Endothelial cell (in vitro differentiated cells): ENCODE measurements at places on chromosomes 11 and 22.

DNA sequence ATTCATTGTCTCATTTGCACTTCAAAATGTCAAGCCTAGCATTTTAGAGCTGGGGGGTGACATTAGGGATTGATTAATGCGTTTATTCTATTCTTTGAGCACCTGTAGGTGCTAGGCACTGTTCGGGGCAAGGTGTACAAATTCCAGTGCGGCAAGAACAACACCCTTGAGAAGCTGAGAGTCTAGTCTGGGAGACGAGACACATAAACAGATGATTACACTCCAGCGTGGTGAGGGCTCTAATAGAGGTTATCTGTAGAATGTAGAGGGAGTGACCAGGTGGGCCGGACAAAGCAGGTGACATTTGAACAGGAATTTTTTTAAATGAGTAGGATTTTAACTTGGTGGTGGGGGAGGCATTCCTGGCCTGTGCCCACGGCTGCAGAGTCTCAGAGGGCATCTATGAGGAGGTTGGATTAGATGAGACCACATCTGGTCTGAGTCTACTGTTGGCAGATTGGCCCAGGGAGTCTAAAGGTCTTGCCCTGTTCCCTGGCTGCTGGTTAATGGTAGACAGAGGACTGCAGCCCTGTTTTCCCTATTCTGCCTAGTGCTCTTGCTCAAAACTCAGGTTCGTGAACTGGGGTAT is 970 bp downstream of the CAT start:
- DNase-seq = no peak

GRCh38 chr11:60345489-60345888 is 18.4 kb downstream of the MS4A6E start:
- DNase-seq = peak; percentile 34

GRCh38 chr11:123211149-123211852 is 16.3 kb upstream of the CLMP start:
- no peak for DNase-seq

DNA sequence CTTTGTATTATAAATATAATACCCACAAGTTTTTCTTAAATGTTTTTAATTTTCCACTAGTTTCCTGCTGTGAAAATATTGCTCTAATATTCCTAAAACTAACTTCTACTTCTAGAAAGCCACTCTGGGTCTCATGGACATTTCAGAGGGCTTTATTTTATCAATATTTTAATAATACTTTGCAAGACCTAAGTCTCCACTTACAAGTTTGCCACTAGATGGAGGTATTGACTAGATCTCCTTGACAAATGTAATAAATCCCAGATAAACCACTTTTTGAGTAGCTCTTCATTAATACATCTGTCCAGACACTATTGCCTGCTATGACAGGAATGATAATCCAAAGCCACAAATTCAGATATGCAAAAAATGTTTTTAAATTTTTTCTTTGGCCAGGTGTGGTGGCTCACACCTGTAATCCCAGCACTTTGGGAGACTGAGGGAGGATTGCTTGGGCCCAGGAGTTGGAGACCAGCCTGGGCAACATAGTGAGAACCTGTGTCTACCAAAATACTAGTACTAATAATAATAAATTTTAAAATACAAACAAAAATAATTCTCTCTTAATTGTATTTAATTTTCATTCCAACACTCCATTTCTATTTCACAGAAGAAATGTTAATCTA is 3.5 kb upstream of the ACAT1 start:
- DNase-seq = no peak

- no peak for DNase-seq
Measured at GRCh38 chr22:38481162-38481870, 13.4 kb downstream of the KDELR3 start.

DNA sequence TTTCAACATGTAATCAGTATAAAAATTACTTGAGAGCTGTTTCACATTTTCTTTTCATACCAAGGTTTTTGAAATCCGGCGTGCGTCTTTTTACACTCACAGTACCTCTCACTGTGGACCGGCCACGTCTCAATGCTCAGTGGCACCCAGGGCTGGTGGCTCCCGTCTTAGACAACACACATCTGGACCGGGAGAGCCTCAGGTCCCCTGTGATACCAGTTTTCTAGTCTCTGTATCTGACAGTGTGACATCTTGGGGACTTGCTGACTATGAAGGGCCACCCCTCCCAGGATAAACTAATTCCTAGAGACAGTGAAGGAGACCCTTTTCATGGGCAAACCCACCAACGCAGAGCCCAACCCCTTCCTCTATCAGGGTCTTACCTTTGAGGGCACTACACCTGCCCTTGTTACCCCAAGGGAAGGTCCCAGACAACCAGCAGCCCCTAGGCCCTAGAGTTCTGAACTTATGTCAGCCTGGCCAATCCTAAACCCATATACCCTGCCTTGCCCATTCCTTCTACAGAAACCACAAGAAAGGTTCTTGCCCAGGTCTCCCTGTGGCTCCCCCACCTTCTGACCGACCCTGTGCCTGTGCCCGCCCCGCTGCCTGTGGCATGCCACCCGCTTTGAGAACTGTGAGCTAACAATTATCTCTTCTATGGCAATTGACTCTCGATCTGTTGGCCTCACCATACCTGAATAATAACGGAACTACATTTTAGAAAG is 6.1 kb upstream of the ASCL2 start:
- no peak for DNase-seq

DNA sequence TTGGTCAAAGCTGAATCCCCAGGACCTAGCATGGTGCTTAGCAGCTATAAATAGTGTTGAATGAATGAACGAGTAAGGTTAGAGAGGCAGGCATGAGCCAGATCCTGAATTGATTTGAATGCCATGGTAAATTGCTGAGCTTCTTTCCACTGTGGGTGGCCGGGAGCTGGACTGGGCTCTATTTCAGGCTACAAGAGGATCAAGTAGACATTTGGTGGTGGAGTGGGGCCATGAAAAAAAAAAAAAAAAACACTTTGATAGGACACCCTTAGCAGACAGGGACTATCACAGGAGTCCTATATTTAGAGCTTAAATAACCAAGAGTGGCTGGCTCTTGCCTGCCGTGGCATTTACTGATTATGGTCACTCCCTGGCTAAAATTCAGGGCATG is 77.6 kb downstream of the MIAT start:
- DNase-seq = no peak

- DNase-seq = no peak
Measured at GRCh38 chr11:116928102-116928777, 90.8 kb upstream of the APOA1 start.

DNA sequence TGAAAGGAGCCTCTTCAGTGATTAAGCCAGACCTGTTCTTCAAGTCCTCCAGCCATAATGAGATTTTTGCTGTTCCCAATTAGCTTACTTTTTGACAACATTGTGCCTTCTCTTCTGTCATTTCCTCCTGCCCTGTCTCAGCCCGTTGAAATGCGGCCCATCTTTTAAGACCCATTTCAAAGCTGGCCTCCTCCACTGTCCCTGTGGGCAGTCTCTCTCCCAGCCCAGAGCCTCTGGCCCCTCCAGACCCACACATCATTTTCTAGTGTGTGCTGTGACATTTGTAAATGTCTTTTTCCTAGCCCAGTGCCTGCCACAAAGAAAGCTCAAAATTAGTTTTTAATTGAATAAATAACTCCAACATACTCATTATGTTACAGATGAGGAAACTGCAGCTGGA is 70.9 kb downstream of the BUD13 start:
- DNase-seq = no peak

GRCh38 chr11:85316967-85317366 is 310.2 kb downstream of the DLG2 start:
- no peak for DNase-seq

GRCh38 chr11:79150966-79151365 is 289.9 kb downstream of the TENM4 start:
- no peak for DNase-seq

DNA sequence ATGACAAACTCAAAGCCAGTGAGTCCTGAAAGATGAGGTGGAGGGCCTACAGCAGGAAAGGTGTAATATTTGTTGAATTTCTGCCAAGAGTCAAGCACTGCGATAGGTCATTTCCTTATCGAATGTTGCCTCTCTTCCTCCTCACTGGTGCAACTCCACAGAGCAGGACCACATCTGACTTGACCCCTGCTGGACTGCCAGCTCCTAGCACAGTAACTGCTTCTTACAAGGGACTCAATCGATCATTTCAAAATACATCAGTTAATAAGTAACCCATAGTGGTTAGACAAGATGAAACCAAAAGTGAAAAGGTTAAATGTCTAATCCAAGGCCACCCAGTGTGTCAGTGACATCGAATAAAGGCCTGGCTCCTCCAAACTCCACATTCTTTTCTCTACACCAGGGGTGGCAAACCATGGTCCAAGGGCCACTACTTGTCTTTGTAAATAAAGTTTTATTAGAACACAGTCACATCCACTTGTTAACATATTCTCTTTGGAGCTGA is 98.5 kb upstream of the CSNK2A3 start:
- DNase-seq = no peak

DNA sequence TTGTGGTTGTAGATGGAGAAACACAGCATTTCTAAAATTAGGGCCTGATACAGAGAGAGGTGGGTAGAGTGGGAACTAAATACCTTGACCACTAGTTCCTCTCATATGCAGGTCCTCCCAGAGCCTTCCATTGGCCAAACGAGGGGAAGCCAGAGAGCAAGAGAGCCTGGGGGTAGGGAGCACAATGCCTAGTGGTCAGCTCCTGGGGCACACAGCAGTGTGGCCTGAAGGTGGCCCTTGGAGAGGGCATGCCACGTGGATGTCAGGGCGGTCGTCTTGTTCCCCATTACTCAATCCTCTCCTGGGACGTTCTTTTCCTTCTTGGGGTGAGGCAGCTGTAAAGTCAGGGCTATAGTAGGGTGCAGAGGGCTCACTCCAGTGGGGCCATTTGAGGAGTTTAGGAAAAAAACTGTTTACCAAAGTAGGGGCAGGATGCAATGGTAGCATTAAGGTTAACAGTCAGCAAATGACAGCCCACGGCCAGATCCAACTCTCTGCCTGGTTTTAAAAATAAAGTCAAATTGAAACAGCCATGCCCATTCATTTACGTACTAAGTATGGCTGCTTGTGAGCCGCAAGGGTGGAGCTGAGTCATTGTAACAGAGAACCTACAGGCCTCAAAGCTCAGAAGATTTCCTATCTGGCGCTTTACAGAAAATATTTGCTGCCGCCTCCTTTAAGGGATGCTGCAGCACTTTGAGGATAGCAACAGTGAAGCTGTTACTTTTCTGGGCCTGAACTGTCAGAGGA is 7.6 kb downstream of the MYO18B start:
- no peak for DNase-seq

DNA sequence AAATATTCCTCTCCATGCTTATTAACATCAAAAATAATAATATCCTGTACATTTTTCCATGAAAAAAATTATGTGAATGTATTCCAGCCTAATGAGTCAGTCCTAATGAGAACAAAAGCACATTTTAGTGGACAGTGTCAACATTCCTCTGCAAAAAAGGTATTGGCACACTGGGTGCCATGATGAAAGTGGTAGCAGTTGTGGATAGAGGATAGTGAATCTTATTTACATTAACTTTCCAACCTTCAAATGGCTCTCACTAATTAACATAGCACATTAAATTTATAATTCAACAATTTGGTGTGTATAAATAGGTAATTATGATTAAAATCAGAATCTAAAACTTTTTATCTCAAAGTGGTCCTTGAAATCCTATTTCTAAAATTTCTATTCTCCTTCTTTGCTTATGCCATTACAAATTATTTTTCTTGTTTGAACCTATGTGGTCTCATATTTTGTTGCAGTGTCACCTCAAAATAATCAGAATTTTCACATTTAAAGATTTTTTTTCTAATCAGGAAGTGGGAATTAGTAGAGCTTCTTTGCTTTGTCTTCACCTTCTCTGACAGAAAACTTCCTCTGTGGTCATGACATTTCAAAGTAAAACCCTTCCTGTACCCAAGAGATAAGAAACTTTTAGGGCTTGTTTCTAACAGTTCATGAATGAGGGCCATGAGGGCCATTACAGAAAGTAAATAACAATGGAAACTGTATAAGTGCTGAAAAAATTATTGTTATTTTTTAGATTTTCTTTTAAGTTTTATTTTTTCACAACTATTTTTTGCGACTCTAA is 18.7 kb downstream of the SOX6 start:
- no peak for DNase-seq

- no peak for DNase-seq
Measured at GRCh38 chr22:34972191-34972897, 93.6 kb upstream of the ISX start.

- no peak for DNase-seq
Measured at GRCh38 chr11:17743808-17744119, 9.2 kb downstream of the KCNC1 start.

- no peak for DNase-seq
Measured at GRCh38 chr11:100182350-100182749, 504.7 kb upstream of the ARHGAP42 start.

- DNase-seq = peak; percentile 43
Measured at GRCh38 chr11:31340903-31341572, 28.5 kb downstream of the DCDC1 start.

- DNase-seq = no peak
Measured at GRCh38 chr11:124728134-124728533, 11.6 kb upstream of the NRGN start.

- DNase-seq = no peak
Measured at GRCh38 chr11:134503596-134503995, 91.6 kb upstream of the B3GAT1 start.

DNA sequence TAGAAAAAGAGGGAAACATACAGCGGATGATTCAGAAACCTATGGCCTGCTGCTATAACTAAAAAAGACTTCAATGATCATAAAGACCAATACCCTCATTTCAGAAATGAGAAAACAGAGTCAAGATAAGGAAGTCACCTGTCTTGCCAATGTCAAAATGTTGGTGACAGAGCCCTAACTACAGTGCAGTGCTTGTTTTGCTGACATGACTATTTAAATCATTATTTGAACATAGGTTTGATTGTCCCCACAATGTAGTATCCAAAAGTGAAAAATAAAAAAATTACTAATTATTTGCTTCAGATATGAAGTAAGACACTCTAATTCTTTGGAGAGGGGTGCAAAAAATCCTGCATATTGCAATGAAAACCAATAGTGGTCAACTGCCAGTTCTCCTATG is 115.7 kb downstream of the SOX6 start:
- no peak for DNase-seq

GRCh38 chr22:31892080-31892433 is 52.3 kb upstream of the YWHAH start:
- no peak for DNase-seq

- DNase-seq = no peak
Measured at GRCh38 chr11:117903505-117904382, 25.5 kb downstream of the TMPRSS13 start.

DNA sequence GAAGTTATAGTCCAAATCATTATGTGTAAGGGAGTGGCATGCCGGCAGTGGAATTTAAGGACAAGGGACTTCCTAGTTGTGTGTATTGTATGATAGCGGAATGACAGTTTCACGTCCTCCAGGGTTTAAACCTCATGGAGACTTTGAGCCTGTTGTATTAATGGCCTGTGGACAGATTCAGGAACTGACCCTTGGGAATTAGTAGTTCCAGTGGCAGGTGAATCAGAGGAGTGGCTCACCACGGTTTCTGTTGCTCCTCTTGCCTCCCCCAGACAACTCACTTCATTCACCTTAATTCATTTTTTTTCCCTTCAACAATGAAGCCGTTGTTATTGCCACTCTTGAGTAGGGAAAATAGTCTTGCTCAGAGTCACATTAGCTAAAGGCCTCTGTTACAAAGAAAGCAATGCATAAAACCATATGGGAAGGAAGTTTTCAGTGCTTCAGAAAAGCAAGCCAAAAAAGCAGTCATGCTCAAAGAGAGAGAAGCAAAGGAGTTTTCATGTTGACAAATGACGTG is 22.6 kb downstream of the AMOTL1 start:
- no peak for DNase-seq

GRCh38 chr11:75431533-75432525 is 1.2 kb downstream of the KLHL35 start:
- DNase-seq = peak; percentile 30
